ENCODE measurements at places on chromosomes 6 and 20. TPM values are rescaled to one million over a fixed set of nuclear protein-coding genes. Genes with fewer than 3 reads are reported as not detected.

DNA sequence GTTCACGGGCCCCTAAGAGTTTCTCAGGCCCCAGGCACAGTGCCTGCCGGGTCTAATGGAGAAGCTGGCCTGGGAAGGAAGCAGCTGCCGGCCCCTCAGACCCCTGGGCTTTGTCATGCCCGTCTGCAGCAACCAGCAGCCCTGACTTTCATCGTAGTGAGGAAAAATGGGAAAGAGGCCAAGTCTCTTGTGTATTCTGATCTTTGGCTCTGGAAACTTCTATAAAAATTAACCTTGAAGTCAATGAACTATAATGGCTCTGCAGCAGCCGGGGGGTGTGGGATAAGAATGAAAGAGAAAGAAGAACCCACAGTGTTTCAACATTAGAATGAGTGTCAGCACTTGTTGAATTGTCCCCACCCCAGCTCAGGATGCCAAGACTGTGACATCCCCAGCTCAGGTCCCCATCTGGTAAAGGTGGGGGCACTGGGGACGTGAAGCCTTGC, 12.9 kb downstream of the TGM2 start:
- DNase-seq, result peak; percentile 97

HLA-DQA1 gene
- not detected for total RNA-seq

- DNase-seq, result no peak
Observed at GRCh38 chr6:7367408-7367807, 22.1 kb downstream of the CAGE1 start.

DNA sequence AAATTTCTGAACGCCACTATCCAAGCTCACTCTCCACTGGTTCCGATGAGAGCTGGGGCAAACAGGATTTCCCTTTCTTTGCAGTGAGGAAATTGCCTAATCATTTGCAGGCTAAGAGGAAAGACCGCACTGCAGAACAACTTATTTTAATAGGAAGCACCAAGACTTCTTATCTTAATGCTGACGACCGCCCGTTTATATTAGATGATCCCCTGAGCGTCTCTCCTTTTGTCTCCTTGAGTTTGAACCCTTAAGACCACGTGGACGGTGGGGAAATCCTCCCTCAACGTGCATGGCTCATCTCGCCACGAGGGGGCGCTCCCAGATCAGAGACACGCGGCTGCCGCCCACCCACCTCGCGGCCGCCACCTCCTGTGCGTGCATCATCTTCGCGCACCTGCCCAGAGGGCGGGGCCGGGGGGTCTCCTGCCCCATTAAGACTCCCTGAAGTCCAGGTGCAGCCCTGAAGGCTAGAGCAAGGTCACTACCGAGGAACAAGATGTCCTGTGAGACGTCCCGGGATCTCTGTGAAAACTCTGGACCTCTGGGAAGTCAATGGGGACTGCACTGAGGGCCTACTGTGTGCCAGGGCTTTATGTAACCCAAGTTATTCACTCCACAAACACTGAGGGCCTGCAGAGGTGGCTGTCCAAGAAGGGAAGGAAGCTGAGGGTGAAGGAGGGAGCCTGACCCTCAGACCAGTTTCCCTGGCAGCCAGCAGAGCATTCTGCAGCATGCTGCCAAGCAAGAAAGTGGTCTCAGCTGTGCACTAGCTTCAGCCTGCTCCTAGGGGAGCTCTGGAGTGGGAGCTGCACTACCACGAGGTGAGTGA, 28.1 kb downstream of the PDYN start:
- peak; percentile 62 for DNase-seq

- DNase-seq, result no peak
Observed at GRCh38 chr20:63964412-63964811, 5.3 kb downstream of the ZNF512B start.

PRSS16 gene
- total RNA-seq, result 0.22 TPM

DNA sequence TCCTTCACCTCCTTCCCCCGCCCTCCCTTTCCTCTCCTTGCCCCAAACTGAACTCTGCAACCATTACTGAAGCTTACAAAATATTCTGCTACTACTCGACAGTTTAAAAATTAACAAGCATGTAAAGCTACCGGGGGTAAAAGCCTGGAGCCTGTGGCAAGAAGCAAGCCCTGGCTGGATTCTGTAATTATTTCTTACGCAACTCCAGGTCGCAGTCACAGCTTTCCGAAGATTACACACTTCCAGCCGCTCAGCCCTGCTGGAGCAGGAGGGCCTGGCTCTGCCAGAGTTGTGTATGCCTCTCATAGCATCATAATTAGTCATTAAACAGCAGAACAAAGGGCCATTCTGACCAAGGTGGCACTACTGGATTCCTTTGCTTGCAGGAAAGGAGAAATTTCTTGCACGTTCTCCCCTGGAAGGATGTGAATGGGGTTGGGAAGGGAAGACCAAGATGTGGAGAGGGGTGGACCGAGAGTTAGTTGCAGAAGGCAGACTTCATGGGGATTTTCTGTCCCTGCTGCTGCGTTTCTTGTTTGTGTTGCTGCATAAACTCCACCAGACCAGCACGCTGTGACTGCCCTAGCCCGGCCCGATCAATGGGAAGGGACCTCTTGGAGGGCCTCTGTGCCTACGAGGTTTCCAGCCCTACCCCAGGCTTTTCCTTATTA, 23.6 kb downstream of the FOXQ1 start:
- DNase-seq, result peak; percentile 33

DNA sequence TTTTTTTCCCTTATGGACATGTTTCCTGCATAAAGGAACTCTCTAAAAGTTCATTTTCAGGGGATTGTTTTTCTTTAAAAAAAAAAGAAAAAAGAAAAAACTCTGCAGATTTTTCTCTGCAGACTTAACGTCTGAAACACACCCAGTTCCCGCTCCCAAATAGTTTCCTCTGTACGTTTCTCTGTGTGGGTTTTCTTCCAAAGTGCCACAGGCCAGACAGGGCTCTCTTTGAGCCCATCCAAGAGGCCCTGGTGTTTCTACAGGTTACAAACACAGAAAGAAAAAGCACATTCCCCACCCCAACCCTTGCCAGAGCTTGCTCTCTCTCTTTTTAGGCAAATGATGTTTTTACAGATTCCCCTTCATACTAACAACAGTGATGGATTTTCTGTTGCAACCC, 258.6 kb downstream of the FNDC1 start:
- no peak for DNase-seq

DNA sequence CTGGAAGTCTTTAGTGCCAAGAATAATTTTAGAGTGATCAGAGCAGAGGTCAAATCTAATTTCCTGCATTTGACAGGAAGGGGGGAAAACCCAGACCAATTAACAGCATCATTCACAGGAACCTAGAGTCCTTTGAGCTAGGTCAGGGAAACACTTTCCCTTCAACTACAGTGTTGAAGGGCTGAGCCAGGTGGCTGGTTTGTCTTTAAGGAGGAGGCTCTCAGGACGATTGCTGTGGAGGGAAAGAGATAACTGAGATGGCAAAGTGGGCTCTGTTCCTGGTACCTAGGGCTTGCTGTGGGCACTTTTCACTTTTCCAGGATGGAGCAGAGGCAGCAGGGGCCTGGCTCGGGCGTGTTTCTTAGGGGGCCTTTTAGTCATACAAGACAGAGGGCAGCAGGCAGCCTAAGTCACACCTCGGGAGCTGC, 111.9 kb downstream of the SCML4 start:
- DNase-seq, result peak; percentile 50

GRCh38 chr6:129865013-129865412, 3.9 kb upstream of the TMEM244 start:
- DNase-seq, result no peak

PCSK2 gene
- total RNA-seq, result not detected

DNA sequence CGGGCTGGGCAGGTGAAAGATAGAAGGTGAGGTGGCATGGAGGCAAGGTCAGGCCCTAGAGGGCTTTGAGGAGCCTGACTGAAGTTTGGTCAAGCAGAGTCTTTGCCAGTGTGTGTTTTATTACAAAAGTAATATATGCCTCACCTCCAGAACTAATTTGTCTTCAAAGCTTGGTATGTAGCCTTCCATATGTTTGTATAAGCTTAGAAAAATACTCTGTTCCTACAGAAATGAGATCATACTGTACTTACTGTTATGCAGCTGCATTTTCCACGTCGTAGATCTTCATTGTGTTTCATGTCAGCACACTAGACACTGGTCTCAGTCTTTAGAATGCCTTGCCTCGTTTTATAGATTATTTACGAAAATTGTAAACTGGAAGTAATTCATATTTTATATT, 61.8 kb downstream of the ANKS1A start:
- no peak for DNase-seq

GRCh38 chr6:6007366-6008088, 802 bp upstream of the NRN1 start:
- peak; percentile 90 for DNase-seq

DNA sequence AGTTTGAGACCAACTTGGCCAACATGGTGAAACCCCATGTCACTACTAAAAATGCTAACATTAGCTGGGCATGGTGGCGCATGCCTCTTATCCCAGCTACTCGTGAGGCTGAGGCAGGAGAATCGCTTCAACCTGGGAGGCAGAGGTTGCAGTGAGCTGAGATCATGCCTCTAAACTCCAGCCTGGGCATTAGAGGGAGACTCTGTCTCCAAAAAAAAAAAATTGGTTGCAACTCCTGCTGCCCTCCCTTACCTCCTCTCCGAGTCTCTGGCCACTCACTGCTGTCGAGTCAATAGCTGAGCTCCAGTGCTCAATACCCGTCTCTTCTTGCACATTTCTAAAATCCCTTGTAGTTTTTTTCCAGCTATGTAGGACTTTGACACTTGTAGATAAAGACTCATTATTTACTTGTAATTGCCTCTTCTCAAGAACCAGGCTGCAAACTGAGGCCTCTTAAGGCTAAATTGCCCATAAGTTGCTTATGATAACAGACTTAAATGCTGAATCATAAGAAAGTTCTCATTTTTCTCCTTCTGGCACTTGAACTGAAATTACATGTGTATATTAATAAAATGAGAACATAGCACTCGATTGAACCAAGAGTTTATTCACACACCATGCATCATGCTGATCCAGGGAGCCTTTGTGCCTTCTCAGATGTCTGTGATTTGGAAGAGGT, 13.8 kb downstream of the HECA start:
- DNase-seq, result no peak

Data from lung microvascular endothelial cell (primary cell).